ENCODE measurements at places on chromosomes 6 and 20.

GRCh38 chr20:23021541-23021940 is 13.6 kb upstream of the SSTR4 start:
- DNase-seq = no peak

GRCh38 chr6:76275746-76276145 is 203.3 kb upstream of the IMPG1 start:
- no peak for DNase-seq

GRCh38 chr20:57539889-57540288 is 14.9 kb upstream of the CTCFL start:
- DNase-seq = no peak

DNA sequence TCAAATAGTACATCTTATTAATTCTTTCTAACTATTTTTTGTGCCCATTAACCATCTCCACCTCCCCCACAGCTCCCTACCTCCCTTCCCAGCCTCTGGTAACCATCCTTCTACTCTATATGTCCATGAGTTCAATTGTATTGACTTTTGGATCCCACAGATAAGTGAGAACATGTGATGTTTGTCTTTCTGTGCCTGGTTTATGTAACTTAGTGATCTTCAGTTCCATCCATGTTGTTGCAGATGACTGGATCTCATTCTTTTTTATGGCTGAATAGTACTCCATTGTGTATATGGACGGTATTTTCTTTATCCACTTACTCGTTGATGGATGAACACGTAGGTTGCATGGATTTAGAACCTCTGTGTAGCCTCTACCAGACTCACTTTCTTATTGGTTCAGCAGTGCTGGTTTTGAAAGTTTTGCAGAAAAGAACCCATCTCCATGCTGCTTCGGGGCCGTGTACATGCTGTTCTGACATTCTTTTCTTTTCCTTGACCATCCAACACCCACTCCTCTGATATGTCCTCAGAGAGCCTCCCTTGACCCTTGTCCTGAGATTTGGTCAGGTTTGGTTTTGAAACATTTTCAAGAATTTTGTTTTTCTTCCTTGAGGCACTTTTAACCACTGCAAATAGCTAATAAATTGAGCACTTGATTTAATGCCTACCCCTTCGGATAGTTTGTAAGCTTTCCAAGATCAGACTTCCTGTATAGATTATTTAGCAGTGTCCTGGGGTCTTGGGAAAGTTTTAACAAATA is 231.2 kb upstream of the ZFP64 start:
- DNase-seq = no peak

DNA sequence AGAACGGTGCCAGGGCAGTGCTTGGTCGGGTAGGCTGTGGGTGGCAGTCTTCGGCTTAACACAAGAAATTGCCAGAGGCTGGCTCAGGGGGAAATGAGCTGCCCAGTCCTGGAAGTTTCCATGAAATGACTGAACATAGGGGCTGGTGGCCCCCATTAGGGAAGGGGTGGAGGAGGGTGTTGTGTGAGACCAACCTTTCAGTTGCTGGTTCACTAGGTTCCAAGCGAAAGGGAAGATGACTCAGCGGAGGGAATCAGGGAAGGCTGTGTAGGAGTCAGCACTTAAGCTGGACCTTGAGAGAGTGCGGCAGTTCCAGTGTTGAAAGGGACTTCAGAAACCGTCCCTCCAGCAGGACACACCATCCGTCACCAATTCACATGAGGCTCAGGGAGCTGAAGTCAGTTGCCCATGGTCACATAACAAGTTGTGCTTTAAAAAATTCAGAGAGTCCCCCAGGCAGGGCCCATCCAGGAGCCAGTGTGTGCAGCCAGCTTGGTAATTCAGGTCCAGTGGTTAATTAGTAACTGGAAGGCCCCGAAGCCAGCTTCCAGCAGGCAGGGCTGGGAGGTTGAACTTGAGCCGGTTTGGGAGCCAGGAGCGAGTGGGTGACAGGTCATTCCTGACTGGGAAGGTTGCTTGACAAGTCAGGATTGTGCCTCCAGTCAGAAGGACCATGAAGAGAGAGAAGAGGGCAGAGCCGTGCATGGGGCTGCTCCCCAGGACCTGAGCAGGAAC is at the start of gene SGK2:
SGK2 (plus strand) TSS at position 616 of the 735 bp plus-strand sequence. CDS start 7,469 bp downstream, outside the sequence.
- DNase-seq = no peak

- DNase-seq = no peak
Observed at GRCh38 chr6:137081997-137082396, 37.2 kb upstream of the IL20RA start.
